Activated T-cell treated with anti-CD3 and anti-CD28 coated beads for 4 hours (primary cell): ENCODE measurements at places on chromosomes 12 and 14.

DNA sequence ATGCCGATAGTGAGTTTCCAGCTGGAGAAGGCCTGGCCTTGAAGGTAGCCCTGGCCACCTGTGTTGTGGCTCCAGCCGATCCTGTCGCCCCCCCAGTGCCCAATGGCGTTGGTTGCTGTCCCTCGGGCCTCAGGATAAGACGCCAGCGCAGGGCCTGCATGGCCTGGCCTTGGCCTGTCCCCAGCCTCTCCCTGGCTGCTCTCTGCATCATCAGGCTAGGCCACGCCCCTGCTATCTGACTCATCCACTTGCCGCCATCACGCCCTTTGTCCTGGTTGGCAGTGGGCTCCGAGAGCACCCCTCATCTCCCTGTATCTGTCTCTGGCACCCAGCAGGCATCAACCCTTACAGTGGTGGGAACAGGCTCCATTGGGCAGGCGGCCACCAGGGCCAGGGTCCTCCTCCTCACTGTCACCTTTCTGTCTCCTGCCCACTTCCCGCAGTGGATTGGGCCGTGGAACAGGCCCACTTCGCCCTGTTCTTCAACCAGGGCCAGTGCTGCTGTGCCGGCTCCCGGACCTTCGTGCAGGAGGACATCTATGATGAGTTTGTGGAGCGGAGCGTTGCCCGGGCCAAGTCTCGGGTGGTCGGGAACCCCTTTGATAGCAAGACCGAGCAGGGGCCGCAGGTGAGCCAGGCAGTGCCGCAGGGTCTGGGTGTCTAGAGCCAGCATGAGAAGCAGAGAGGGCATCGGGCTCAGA, 25.6 kb downstream of the ALDH2 start:
- no peak for DNase-seq

DNA sequence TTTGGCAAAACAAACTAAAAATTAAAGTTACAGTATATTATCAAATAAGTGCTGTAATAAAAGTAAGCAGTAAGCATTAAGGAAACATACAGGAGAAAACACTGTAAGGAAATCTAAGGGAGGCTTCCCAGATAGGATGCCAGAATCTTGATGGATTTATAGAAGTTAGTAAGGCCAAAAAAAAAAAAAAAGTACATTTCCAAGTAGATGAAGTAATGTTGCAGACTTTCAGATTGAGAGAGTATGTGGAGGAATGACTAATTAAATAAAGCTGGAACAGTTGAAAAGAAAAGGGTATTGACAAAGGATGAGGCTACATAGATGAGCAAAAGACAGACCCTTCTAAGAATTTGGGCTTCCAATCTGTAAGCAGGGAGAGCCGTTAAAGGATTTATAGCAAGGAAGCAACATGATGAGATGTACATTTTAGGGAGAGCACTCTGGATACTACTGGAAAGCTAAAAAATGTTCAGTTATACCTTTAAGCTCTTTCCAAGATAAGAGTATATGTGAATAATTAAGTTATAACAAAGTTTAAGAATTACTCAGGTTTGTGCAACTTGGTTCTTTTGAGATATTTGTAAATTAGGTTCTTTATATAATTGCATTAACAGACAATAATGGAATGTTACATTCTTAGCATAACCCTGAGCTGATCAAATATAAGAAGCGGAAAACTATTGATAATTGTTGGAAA, 87.5 kb upstream of the MON2 start:
- no peak for DNase-seq

- DNase-seq: no peak
Measured at GRCh38 chr12:112446008-112446725, 27.4 kb downstream of the PTPN11 start.

- DNase-seq: no peak
Measured at GRCh38 chr12:57212701-57213057, 3.9 kb upstream of the NXPH4 start.

GRCh38 chr12:52060498-52061177, 9.1 kb upstream of the ATG101 start:
- no peak for DNase-seq

- DNase-seq: no peak
Measured at GRCh38 chr12:45731190-45731775, 1.8 kb downstream of the ARID2 start.

GRCh38 chr12:114967151-114967550, 283.2 kb upstream of the TBX3 start:
- no peak for DNase-seq

DNA sequence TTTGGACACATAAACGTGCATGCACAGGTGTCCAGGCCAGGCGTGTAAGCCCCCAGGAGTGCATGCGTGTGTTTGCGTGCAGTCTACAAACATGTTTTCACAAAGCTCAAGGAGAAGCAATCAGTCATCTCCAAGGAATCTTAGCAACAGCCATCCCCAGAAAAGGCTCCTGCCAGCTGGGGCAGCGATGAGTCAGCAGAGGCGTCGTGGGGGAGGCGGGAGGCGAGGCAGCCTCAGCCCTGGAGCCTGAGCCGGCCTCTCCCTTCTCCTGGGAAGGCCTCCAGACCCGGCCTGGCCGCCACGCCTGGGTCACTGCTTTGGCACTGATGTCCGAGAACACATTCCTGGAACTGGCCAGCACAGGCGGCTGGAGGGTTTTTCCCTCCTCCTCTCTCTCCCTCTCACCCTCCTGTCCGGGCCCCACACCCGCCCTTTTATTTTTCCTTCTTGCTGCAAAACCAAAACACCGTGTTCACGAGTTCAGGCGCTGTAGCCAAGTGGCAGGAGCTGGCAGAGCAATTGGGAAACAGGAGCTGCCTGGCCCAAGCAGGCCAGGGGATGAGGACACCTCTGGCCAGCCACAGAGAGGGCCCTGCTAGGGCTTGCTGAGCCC, 92.7 kb downstream of the LRRC74A start:
- no peak for DNase-seq

- DNase-seq: no peak
Measured at GRCh38 chr12:388541-389141, 479 bp downstream of the KDM5A start.

DNA sequence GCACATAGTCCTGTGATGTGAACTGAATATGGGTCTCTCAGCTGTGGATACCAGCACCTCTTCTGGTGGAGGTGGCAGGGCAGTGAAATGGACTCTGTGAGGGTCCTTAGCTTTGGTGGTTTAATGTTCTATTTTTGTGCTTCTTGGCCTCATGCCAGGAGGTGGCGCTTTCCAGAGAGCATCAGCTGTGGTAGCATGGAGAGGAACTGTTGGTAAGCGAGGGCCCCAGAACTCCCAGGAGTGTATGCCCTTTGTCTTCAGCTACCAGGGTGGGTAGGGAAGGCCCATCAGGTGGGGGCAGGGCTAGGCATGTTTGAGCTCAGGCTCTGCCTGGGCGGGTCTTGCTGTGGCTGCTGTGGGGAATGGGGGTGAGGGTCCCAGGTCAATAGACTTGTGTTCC, 241.7 kb downstream of the AEBP2 start:
- no peak for DNase-seq

DNA sequence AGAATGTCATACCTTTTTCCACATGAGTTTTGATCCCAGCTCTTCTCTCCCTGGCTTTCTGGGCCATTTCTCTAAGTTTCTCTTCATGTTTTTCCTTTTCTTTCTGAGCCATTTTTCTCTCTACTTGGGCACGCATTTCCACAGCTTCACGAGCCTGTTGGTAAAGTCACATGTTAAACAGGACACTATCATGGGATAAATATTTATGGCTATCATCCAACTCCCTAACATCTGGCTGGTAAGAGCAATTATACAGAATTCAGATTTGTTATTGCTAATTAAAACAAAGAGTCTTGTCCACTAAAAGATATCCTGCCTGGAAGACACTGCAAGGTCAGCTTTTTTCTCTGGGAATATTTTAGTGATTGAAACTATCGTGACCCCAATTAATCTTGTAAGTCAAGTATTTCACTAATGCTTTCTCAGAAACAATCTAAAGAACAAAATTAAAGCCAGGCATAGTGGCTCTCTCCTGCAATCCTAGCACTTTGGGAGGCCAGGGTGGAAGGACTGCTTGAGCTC, 23.1 kb downstream of the SLIRP start:
- DNase-seq: no peak

DNA sequence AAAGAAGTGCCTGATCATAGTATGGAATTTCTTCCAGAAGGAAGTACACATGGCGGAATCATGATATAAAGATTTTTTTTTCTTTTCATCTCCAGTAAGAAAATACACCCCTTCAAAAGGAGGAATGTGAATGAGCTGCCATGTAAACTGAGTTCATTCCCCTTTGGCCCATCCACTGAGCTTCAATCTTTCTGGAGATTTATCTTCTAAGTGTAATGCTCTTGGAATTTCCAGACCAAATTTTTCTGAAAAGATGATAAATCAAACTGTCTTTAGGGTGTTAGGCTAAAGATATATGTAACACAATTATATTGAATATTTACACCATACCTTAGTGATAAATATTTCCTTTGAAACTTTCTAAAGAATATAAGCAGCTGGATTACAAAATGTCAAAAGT, 5.2 kb downstream of the DCN start:
- DNase-seq: no peak

DNA sequence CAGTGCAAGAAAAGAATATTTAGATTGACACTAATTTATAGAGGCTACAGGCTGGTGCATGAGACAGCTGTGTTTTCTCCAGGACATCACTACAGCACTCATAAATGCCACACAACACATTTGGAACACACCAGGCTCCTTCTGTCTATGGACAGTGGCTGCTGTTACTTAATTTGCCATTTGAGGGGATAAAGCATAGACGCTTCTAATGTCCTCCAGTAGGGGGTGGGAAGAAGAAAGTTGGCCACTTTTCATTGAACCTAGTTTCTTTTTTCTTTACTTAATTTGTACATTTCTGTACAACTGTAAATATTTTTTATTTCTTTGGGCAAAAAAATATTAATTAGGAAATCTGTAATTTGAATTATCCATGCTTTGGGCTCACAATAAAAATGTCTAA, 12.4 kb upstream of the RTN1 start:
- no peak for DNase-seq

- DNase-seq: no peak
Measured at GRCh38 chr12:67752226-67752732, 103.7 kb downstream of the DYRK2 start.

DNA sequence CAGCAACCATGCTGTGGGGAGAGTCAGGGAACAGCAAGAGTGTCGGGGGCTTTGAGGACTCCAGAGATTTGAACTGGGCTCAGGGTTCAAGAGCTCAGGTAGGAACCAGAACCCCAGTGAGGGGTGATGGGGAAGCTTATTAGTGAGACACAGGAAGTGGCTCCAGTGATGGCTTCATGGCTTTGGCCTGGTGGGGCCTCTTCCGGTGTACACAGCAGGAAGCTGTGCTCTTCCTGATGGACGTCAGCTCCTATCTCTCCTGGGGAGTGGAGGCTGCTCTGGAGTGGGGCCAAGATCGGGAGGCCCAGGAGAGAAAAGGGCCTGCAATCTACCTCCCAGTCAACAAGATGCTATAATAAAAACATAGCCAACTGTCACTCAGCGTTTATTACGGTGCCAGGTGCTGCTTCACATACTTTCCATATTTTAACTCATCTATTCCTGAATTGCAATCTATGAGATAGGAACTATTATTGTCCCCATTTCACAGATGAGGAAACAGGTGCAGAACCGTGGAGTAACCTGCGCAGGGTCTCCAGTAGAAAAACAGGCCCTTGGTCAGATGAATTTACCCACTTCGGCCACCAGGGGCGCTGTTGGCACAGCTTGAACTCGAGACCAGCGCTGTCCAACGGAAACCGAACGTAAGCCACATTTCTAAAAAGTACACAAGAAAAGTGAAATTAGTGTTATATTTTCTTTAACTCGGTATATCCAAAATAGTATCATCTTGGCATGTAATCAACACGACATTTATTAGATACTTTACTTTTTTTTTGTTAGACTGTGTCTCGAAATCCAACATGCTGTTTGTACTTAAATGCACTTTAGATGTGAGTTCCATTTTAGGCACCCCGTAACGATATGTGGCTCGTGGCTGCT, 63.6 kb upstream of the DLK1 start:
- peak; percentile 45 for DNase-seq
